ENCODE measurements at places on chromosomes 16 and 17.
A peak's percentile ranks its signal among the peaks of the same experiment; 100 is the strongest.

GRCh38 chr17:28773736-28774135 is 29.9 kb downstream of the TRAF4 start:
- no peak for DNase-seq

GRCh38 chr17:65277576-65277975 is 140.4 kb downstream of the RGS9 start:
- DNase-seq: no peak

DNA sequence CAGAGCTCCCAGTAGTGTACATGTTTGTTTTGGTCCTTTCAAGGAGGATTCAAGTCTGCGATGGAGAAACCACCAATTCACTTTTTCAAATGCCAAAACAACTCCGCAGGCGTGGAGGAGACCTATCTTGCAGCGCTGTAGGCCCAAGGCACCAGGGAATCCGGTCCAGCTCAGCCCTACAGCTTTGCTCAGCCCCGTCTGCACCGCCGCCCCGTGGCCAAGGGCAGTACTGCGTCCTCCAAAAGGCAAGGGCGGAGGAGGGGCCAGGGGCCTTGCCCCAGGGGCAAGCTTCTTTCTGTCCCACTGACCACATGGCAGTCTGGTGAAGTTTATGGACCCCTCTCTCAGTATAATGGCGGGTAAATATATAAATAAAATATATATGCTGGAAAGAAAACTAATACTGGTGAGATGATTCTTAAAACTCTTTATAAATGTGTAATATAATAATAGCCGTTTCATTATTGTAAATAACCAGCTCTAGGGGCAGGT is 709 bp upstream of the CD300LG start:
- DNase-seq: peak; percentile 75

DNA sequence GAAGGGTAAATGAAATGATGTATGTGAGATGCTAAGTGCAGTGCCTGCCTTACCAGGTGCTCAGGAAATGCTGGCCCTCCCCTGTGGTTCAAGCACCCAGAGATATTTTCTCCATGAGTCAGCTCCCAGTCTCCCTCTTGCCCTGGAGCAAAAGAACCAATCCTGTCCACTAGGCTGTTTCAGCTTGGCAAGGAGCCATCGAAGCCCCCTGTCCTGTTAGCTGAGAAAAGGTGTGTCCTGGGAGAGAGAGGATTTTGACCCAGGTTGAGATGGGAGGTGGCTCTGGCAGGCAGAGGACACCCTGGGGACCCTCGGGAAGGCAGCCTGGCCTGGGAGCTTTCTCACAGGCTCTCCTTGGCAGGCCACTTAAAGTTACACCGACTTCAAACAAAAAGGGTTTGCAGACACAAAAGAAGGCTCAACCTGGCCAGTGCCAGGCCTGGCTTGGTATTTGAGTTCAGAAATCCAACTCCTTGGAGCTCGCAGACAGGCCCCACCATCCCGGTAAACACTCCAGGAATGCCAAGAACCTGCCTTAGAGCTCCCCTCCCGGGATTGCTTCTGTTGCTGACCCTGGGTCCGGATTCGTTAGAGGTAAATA is 29.6 kb downstream of the NTN1 start:
- DNase-seq: no peak

- DNase-seq: no peak
These were observed 69.6 kb upstream of the ENDOV start for GRCh38 chr17:80345321-80345720.

DNA sequence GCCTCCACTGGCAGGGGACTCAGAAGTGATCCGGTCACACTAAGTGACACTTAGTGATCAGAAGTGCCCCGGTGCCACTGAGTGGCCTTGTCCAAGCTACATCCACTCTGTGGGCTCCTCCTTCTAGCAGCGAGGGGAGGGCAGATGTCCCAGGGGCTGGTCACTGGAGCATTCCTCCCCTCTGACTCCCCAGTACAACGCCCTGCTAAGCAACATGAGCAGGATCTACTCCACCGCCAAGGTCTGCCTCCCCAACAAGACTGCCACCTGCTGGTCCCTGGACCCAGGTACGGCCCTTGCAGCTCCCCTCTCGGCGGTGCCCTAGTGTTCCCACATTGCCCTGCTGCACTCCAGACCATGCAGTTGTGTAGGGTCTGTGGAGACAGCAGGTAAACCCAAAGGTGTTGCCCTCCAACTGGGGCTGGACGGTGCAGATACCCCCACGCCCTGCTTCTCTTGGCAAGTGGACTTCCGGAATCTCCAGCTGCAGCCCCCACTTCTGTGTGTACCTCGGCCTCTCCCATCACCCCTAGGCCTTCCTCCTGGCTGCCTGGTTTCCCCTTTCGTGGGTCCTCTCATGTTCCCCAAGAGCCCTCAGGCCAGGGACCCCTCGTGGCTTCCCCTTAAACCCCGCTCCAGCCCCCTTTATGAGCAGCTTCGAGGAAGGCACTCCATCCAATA is 2.1 kb downstream of the ACE start:
- peak; percentile 82 for DNase-seq

DNA sequence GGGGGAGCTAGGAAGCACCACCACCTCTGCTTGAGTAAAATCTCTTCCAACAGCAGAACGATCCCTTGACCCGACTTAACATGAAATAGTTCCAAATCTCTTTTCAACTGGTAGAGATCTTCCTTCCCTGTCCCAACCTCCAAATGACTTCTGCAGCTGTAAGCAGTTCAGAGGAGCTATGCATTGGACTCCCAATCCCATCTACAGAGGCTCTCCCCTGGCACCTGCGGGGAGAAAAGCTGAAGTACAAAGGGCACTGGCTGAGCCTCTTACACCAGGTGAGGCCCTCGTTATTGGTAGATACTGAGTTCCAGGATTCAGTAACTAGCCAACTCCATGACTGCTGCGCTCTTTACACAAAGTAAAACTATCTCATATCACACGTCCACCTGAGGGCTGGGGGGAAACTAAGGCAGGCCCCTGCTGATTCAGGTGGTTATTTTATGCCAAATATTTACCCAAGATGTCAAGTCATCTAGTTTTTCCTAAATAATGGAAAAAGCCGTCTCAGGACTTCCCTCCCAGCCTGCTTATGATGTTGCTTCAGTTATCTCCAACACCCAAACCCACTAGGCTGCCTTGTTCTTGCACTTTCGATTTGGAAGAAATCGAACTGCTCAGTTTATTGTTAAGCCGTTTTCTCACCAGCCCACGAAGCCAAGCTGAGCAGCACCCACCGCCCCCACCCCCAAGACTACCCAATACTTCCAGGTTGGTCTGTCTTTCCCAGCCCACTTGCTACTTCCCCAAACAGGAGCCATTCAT is 3.2 kb downstream of the ACTG1 start:
- DNase-seq: peak; percentile 60

GRCh38 chr16:58110571-58111301 is 18.4 kb downstream of the CFAP20 start:
- no peak for DNase-seq

DNA sequence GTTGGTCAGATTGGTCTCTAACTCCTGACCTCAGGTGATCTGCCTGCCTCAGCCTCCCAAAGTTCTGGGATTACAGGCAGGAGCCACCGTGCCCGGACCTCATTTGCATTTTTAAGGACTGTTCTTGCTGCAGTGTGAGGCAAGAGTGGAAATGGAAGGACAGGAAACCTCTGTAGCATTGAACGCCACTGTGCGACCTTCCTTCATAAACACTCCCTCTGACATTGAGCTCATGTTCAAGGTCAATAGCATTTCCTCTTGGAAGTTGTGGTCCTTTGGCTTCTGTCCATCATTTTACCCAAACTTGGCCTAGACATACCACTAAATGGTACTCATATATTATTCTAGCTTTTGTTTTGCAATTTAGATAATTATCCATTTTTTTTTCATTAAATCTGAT is 32.8 kb upstream of the ABCA8 start:
- DNase-seq: no peak

DNA sequence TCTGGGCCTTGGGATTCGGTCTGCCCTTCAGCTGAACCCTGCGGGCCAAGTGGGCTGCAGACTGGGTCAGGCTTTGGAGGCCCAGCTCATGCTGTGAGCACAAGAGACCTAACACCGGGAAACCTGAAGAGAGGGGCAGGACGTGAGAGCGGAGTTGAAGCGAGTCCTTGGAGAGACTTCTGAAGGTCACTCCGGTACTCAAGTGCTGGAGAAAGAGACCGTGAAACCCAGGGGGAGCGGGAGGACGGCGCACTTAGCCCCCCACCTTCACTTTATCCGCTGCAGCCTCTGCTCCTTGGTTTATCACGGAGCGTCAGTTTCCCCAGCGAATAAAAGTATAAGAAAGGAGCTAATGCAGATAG is 361 bp downstream of the UQCRC2 start:
- DNase-seq: no peak

- no peak for DNase-seq
These were observed 498.5 kb downstream of the WWOX start for GRCh38 chr16:78597809-78598570.

DNA sequence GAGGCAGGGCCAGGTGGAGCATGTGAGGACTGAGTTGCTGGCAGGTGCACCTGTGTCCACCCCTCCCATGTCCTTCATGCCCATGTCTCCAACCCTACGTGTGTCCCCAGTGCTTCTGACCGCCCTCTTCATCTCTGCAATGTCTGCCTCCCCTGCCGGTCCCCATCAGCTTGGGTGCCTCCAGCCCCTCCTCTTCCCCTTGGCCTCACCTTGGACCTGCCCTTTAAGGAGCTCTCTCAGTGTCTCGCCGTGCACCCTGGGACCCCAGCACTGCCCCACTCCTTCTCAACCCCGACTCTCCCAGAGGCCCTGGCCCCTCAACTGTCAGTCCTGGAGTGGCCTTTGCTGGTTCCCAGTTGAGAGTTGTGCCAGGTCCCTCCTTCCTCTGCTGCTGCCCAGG is 15.0 kb downstream of the RIPOR1 start:
- DNase-seq: no peak

GRCh38 chr17:8223356-8224126 is 13.2 kb upstream of the AURKB start:
- DNase-seq: peak; percentile 40

DNA sequence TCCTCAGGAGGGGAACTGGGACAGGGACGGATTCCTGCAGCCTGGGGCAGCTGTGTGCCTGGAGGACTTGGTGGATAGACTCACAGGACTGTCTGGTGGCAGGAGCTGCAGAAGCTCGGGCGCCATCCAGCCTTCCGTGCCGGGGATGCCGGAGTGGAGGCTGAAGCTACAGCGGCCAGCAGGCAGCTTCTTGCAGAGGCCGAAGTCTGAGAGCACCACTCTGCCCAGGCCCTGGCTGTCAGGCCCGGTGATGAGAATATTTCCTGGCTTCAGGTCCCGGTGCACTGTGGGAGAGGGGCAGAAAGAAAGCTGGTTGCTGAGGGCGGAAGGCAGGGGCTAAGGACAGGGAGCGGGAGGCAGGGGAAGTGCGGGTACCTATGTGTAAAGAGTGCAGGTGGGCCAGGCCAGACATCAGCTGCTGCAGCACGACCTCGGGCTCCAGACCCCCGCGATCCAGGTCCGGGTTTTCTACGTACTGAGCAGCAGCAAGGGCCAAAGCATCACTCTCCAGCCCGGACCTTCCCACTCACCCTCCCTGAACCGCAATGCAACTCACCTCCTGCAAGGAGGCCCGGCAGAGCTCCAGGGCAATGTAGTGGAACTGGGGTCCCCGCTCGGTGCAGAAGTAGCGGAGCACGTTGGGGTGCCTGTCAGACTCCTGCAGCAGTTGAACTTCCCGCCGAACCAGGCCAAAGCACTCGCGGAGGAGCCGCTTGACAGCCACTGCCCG is 16.1 kb downstream of the PLK1 start:
- DNase-seq: no peak

GRCh38 chr16:15598648-15599190 is 44.2 kb downstream of the MARF1 start:
- DNase-seq: no peak

DNA sequence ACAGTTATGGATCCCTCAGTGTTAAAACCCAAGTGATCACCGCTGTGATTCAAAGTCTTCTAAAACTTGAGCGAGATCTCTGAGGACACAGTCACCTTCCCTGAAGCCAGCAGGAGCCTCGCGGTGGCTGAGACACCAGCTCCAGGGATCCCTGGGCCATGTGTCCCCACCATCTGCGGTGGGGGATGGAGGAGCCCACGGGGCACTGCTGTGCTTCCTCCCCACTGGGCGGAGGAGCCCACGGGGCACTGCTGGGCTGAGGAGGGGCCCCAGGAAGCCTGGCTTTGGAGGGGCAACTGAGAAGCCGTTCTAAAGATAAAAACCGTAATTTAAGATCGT is 65.7 kb upstream of the METRNL start:
- no peak for DNase-seq

DNA sequence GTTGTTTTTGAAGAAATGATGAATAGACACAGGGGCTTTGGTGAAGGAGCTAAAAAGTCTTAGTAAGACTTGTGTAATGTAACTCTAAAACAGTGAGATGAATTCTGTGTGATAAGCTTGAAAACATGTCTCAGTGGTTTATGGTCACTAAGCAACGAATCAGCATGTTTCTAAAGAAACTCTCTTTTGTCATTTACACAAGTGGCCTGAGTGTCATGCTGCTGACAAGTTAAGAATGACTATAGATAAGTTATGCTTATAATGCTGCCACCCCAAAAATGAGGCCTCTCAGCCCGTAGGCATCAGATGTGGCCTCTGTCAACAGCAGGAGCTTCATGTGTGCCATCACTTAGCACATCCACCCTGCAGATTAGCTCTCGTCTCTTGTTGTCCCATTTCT is 8.7 kb downstream of the COX10 start:
- no peak for DNase-seq

DNA sequence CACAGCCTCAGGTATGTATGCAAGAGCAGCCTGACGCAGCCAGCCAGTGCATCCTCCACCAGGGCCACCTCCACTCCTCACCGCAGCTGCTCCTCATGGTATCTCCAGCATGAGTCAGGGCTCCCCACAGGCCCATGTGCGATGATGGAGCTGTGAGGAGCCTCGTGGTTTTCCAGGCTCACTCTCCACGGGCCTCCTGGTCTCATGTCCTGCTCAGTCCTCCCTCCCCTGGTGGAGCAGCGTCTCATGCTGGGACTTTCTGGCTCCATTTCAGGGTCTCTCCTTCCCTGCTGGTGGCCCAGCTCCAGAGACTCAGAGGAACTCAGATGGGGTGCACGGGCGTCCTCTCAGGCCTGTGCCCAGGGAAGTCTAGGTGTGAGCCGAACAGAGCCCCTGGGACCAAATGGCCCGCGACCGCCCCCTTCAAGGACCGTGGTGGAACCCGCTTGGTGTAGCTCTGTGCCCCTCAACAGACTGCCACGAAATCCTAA is 70.4 kb downstream of the METRNL start:
- DNase-seq: no peak

DNA sequence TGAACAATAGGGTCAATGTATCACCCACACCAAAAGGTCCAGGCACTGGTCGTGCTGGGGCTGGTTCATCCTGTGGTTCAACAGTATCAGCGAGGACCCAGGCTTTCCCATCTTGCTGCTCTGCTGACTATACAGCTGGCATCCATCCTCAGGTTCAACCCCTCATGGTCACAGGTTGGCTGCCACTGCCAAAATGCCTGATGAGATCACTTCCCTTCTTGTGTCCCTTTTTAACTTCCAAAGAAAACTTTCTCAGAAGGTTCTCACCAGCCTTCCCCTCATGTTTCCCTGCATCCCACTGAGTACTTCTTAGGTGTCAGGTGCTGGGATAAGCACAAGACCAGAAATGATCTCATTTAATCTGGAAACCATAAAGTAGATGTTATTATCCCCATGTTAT is 25.7 kb downstream of the CLEC16A start:
- no peak for DNase-seq

- DNase-seq: peak; percentile 25
These were observed 663 bp downstream of the CYB5D1 start for GRCh38 chr17:7858522-7858810.

All from inflammatory macrophage (primary cell).